Type B pancreatic cell (in vitro differentiated cells): ENCODE measurements at places on chromosomes 5 and 9.
A peak's percentile ranks its signal among the peaks of the same experiment; 100 is the strongest.

DNA sequence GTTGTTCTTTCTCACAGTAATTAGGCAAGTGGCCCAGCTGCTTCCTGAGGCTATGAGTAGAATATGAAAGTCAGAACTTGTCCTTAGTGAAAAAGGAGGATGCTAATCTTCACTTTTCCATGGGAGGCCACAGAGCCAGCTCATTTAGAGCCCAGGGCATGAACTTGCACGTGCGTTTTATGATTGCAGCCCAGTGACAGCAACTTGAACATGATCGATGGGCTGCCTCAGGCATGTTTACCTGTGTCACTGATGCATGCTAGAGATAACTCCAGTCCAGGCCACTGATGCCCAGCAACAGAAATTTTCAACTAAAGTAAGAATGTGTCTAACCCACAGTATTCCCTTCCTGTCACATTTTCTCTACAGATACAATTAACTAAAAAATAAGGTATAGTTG is 179.3 kb downstream of the CTNND2 start:
- no peaks in the 10 kb centered on the region for H3K36me3 ChIP-seq
- peak overlapping the region; percentile 25 for H3K4me3 ChIP-seq
- peak overlapping the region; percentile 72 for H3K27ac ChIP-seq
- peaks cover under 1% of the 10 kb centered on the region for H3K27me3 ChIP-seq
- peaks cover 8% of the 10 kb centered on the region for H3K4me1 ChIP-seq

- H3K27ac ChIP-seq, result no peak overlapping the region
- no peaks in the 10 kb centered on the region for H3K27me3 ChIP-seq
- no peaks in the 10 kb centered on the region for H3K36me3 ChIP-seq
- no peak for DNase-seq
- H3K4me3 ChIP-seq, result no peak overlapping the region
Measured at GRCh38 chr9:26081847-26082246, 403.6 kb upstream of the TUSC1 start.

DNA sequence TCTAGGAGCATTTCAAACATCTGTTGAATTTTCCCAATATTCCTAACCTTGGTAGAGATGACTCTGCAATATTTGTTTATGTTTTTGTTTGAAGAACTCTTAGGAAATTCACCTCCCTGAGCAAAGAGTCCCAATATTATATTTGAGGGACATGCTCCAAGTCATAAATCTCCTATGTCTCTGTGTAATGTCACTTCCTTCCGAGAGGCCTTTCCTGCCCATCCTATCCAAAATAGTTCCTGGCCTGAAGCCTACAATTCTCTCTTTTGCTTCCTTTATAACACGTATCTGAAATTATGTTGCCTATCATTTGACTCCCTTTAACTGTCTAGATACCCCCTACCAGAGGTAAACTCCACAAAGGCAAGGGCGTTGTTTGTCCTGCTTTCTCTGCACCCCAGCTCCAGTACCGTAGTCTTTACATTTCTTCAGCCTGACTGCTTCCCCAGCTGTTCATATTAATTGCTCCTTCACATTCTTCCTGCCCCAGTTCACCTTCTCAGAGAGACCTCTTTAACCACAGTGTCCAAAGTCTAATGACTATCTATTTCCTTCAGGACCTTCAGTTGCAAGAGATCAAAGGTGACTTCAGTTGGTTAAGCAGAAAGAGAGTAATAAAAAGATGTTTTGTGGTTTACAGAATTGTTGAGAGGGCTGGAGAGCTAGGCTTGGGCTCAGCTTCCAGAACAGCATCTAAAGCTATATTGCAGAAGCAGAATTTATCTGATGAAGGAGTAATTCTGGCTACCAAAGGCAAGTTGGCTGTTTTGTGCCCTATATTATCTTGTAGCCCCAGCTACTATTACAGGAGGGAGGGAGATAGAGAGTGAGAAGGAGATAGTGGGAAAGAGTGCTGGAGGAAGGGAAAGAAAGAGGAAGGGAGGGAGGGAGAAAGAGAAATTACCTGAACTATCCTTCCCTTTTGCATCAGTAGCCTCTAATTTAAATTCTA is 109.3 kb upstream of the TMEM161B start:
- DNase-seq, result no peak
- H3K27me3 ChIP-seq, result peaks cover 7% of the 10 kb centered on the region
- H3K4me3 ChIP-seq, result no peak overlapping the region
- H3K27ac ChIP-seq, result peak overlapping the region; percentile 48
- no peaks in the 10 kb centered on the region for H3K36me3 ChIP-seq
- H3K4me1 ChIP-seq, result peaks cover 4% of the 10 kb centered on the region

GRCh38 chr9:135602789-135603481 is 36.4 kb downstream of the GLT6D1 start:
- H3K4me3 ChIP-seq, result no peak overlapping the region
- no peak overlapping the region for H3K27ac ChIP-seq
- DNase-seq, result no peak
- no peaks in the 10 kb centered on the region for H3K4me1 ChIP-seq
- peaks cover 14% of the 10 kb centered on the region for H3K27me3 ChIP-seq

- no peak for DNase-seq
- peaks cover 99% of the 10 kb centered on the region for H3K27me3 ChIP-seq
- no peak overlapping the region for H3K4me3 ChIP-seq
- H3K27ac ChIP-seq, result no peak overlapping the region
- H3K36me3 ChIP-seq, result no peaks in the 10 kb centered on the region
Measured at GRCh38 chr9:93944011-93944410, 11.1 kb downstream of the BARX1 start.

DNA sequence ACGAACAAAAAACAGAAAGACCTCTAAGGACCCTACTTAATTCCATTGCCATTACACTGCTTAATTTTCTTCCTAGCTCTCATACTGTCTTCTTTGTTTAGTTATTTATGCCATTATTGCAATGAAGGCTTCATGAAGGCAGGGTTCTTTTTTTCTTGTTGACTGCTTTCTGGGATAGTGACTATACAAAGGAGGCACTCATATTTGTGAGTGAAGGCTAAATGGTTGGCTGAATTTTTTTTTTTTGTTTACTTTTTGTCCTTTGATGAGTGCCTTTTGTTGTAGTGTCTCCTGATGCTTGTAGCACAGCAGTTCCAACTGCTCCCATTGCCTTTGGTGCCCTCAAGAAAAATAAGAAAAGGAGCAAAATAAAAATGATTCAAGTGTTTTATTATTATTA is 17.8 kb downstream of the CTNNA1 start:
- H3K27ac ChIP-seq, result no peak overlapping the region
- no peaks in the 10 kb centered on the region for H3K27me3 ChIP-seq
- peaks cover 45% of the 10 kb centered on the region for H3K4me1 ChIP-seq
- H3K36me3 ChIP-seq, result peaks cover 30% of the 10 kb centered on the region

DNA sequence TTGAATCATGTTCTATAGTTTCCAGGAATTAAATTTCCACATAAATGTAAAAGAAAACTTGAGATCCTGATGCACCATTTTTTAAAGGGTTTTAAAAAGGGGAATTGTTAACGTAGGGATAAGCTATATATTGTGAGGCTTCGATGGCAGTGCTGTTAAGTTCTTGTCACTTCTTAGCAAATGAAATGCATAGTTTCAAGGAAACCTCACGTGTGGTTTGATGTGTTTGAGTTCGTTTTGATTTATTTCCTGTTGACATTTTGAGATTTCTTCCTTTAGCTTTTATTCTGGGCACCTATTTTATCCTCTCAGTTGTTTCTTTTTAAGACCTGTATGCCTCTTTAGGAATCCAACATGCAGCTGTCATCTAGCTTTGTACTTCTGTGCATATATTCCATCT is 301.0 kb downstream of the DOCK8 start:
- DNase-seq, result no peak
- peaks cover 26% of the 10 kb centered on the region for H3K4me1 ChIP-seq
- H3K36me3 ChIP-seq, result peaks cover 6% of the 10 kb centered on the region
- no peak overlapping the region for H3K4me3 ChIP-seq
- no peak overlapping the region for H3K27ac ChIP-seq
- no peaks in the 10 kb centered on the region for H3K27me3 ChIP-seq

DNA sequence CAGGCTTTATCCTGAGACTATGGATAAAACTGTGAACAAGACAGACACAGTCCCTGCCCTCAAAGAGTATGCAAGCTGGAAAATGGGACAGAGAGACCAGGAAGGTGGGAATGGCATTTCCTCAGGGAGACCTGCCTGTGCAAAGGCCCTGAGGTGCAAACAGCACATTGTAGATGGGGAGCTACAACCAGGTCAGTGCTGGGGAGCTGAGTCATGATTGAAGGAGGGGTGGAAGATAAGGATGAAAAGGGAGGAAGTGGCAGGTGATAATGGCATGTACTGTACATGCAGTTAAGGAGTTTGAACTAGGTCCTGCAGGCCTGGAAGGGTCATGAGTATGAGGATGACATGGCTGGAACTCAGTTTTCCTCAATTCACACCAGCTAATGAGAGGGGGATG is 75.5 kb upstream of the BOD1 start:
- H3K27ac ChIP-seq, result no peak overlapping the region
- H3K36me3 ChIP-seq, result no peaks in the 10 kb centered on the region
- DNase-seq, result no peak
- no peak overlapping the region for H3K4me3 ChIP-seq
- peaks cover 28% of the 10 kb centered on the region for H3K4me1 ChIP-seq

DNA sequence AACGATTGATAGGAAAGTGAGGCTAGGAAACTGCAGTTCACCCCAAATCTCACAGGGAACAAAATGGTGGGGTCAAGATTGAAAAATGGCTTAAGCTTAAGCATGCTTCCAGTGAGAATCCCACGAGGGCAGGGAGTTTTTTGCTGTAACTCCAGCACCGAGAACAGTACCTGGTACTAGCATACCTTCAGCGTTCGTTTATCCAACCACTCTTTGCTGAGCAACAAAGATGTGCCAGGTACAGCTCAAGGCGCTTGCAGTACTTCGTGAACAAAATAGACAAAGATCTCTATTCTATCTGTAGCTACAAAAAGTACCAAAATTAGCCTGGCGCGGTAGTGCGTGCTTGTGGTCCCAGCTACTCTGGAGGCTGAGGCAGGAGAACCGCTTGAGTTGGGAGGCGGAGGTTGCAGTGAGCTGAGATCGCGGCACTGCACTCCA is 778 bp upstream of the PPP6C start:
- peaks cover 4% of the 10 kb centered on the region for H3K36me3 ChIP-seq
- H3K27ac ChIP-seq, result peak overlapping the region; percentile 93
- no peaks in the 10 kb centered on the region for H3K27me3 ChIP-seq

DNA sequence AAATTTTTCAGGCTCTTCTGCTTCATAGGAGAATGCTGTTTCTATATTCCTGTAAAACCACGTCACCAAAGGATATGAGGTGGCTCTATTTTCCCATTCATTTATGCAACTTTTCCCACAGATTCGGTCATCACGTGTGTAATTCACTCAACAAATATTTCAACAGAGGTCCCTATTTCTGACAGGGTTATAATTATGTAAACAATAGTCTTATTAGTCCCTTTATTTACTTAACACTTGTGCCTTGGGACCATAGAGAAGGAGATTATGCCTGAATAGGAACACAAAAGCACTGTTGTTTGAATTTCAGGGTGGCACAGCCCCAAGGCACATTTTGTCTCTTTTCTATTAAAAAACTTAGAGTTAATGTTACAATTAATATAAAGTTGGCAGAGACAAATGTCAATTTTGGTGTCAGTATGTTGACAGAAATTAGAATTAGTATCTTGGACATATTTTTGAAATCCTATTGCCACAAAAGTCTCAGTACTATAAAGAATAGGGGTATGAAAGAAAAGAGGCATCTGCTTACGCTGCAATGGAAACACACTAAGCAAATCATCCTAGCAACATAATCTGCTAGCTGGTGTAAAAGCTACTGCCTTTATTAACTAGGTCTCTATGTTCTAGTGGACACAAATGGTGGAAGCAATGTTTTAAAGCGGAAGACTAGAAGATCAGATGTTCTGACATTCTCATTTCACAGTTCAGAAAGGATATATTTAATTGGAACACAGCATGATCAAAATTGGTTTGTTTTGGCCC is 229.1 kb upstream of the TBCA start:
- no peak overlapping the region for H3K27ac ChIP-seq
- no peak overlapping the region for H3K4me3 ChIP-seq
- no peak for DNase-seq
- H3K27me3 ChIP-seq, result no peaks in the 10 kb centered on the region

GRCh38 chr9:116058421-116058820 is 95.2 kb upstream of the PAPPA start:
- no peak overlapping the region for H3K27ac ChIP-seq
- no peaks in the 10 kb centered on the region for H3K4me1 ChIP-seq
- peaks cover 9% of the 10 kb centered on the region for H3K27me3 ChIP-seq

DNA sequence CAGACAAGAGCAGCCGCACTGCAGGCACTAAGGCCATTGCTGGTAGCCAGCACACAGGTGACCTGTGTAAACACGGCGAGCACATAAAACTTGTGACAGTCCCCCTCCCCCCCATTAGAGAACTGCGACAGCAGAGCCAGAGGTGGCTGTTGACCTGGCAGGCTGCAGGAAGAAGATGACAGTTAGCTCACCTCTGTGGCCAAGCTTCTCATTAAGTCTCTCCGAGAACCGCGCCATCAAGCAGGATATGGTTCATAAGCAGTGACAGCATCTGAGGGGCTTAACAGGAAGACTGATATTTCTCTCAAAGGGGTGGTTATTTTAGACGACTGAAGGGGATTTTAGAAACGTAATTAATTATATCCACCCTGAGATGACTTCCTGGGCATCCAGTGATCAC is 5.2 kb downstream of the SURF4 start:
- no peaks in the 10 kb centered on the region for H3K27me3 ChIP-seq
- H3K4me1 ChIP-seq, result peaks cover 52% of the 10 kb centered on the region
- DNase-seq, result no peak
- peak overlapping the region; percentile 73 for H3K4me3 ChIP-seq
- H3K36me3 ChIP-seq, result peaks cover 15% of the 10 kb centered on the region

- no peak for DNase-seq
- H3K27ac ChIP-seq, result no peak overlapping the region
- peaks cover 8% of the 10 kb centered on the region for H3K4me1 ChIP-seq
- no peak overlapping the region for H3K4me3 ChIP-seq
- H3K27me3 ChIP-seq, result peaks cover 11% of the 10 kb centered on the region
- no peaks in the 10 kb centered on the region for H3K36me3 ChIP-seq
Measured at GRCh38 chr5:110590187-110590586, 136.3 kb downstream of the TMEM232 start.

GRCh38 chr5:131984956-131985665 is 26.3 kb downstream of the ACSL6 start:
- no peaks in the 10 kb centered on the region for H3K36me3 ChIP-seq
- peaks cover 4% of the 10 kb centered on the region for H3K27me3 ChIP-seq
- no peaks in the 10 kb centered on the region for H3K4me1 ChIP-seq
- no peak overlapping the region for H3K27ac ChIP-seq
- no peak for DNase-seq

GRCh38 chr5:90050103-90050502 is 359.5 kb downstream of the CETN3 start:
- DNase-seq, result no peak
- no peak overlapping the region for H3K4me3 ChIP-seq
- H3K27ac ChIP-seq, result no peak overlapping the region

- H3K4me1 ChIP-seq, result peaks cover 5% of the 10 kb centered on the region
- no peak overlapping the region for H3K27ac ChIP-seq
- H3K27me3 ChIP-seq, result peaks cover 21% of the 10 kb centered on the region
Measured at GRCh38 chr5:1759378-1759970, 40.2 kb downstream of the MRPL36 start.

DNA sequence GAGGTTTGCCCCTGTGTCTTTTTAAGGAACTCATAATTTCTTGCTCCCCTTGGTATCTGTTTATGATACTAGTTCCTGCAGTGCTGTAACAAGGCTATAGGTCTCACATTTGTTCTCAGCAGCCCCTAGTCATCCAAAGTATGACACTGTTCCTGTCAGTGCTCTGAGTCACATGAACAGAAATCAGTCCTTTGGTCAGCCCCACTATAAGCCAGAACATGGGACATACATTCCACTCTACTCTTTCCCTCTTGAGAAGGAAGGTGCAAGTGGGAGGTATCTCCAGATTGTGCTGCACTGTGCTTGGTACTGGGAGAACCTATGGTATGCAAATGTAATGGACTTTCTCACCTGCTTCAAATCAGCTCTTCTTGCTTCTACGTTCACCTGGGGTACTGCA is 87.0 kb downstream of the IARS1 start:
- H3K4me1 ChIP-seq, result no peaks in the 10 kb centered on the region
- H3K27me3 ChIP-seq, result no peaks in the 10 kb centered on the region
- H3K36me3 ChIP-seq, result peaks cover 28% of the 10 kb centered on the region
